ENCODE measurements at places on chromosomes 11 and 22.
A peak's percentile ranks its signal among the peaks of the same experiment; 100 is the strongest.

DNA sequence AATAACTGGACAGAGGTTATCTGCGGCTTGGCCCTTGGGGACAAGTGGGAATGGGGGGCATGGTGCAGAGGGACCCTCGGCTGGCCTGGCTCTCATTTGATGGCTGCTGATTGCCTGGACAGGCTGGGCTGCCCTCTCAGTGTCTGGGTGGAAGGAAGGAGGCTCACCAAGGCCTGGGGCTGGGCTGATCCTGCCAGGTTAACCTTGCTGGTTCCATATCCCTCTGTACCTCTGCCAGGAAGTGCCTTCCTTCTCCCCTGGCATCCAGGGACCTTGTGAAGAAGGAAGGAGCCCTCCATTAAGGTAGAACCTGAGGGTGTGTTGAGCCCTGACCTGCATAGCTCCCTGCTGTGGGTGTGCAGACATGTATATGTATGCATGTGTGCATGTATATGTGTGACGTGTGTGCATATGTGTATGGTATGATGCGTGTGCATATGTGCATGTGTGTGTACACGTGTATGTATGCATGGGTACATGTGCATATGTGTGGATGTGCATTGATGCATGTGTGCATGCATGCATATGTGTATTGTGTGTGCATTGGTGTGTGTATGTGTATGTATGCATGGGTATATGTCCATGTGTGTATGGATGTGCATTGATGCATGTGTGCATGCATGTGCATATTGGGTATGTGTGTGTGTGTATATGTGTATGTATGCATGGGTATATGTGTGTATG, 433.9 kb downstream of the TBC1D22A start:
- no peak for DNase-seq

GRCh38 chr11:67501854-67502253, 3.3 kb downstream of the PITPNM1 start:
- no peak for DNase-seq

DNA sequence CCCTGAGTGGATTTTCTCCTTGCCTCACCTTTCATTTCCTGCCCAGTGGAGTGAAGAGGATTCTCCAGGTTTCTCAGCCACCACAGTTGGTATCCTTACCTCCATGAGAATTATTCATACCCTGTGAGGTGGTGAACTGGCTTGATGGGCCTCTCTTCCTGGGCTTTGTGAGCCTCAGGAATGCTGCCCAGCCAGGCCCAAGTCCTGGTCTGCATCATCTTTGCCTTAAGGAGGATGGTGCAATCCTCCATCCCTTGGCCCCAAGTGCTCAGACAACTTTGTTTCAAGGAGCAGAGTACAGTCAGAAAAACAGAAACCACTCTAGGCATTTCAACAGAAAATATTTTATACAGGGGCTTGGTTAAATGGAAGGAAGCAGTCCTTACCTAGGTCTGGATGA, 114.2 kb upstream of the CADM1 start:
- DNase-seq, result peak; percentile 33

- no peak for DNase-seq
Measured at GRCh38 chr11:58494101-58494500, 13.8 kb downstream of the OR5B21 start.

DNA sequence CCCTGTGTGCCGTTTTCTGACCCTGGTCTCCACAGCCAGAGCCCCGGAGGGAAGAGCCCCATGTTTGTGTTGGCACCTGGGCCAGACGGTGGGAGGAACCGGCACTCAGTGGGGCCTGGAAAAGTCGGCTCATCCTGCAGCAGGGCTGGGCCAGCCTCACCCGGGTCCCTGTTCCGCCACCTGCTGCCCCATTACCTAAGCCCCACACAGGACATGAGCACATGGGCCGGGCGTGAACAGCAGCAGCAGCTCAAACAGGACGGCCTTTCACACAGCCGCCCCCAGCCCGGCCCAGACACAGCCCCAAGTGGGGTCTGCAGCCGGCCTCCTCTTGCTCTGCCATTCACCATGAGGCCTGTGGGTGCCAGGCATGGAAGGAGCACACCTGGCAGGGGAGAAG, 302.4 kb downstream of the MN1 start:
- no peak for DNase-seq

GRCh38 chr11:79352349-79352703, 88.5 kb downstream of the TENM4 start:
- peak; percentile 37 for DNase-seq

GRCh38 chr11:9076046-9076445, 15.4 kb downstream of the SCUBE2 start:
- DNase-seq, result no peak

DNA sequence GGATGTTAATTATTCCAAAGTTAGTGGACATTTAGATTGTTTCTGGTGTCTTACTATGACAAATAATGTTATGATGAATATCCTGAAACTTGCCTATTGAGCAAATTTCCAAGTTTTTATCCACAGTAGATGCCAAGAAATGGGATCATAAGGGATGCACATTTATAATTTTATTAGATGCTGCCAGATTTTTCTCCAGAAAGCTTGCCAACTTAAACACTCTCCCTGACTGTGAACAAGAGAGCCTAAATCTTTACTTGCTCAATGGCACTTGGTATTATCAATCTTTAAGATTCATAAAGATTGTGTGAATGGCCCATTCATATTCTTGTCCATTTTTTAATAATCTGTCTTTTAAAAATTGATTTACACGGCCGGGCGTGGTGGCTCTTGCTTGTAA, 82.4 kb downstream of the SPON1 start:
- no peak for DNase-seq

GRCh38 chr11:114447444-114447843, 8.2 kb downstream of the REXO2 start:
- no peak for DNase-seq

DNA sequence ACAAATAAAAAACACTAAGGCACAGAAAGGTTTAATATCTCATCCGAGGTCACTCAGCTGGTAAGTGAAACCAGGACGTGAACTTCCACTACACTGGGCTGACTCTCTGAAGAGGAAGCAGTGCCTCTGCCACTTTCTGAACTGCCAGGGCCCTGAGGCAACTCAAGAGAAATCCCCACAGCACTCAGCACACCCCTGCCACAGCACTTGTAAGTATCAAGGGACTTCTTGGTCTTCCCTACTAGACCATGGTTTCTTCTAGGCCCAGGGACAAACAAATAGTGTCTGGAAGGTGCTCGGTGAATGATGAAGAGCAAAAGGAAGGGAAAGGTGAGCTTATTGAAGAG, 49.7 kb downstream of the RPL27A start:
- DNase-seq, result no peak

GRCh38 chr22:39207141-39208012, 37.4 kb downstream of the PDGFB start:
- no peak for DNase-seq

DNA sequence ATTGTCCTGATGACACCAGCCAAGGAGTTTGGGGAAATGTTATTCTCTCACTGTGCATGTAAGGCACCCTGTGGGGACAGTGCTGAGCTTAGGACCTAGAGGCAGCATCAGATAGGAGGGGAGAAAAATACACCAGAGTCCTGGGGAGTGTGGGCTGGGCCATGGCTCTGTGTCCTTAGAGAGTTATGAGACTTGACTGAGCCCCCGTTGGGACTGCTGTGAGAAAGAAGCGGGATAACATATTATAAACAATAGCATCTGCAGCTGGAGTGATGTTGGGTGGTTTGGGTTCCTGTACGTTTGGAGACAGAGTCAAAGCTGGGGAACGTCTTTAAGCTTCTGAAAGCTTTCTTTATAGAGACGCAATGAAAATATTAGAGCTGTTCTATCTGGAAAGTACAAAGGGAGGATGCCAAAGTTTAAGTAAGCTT, 90.9 kb upstream of the CRTAM start:
- DNase-seq, result no peak

DNA sequence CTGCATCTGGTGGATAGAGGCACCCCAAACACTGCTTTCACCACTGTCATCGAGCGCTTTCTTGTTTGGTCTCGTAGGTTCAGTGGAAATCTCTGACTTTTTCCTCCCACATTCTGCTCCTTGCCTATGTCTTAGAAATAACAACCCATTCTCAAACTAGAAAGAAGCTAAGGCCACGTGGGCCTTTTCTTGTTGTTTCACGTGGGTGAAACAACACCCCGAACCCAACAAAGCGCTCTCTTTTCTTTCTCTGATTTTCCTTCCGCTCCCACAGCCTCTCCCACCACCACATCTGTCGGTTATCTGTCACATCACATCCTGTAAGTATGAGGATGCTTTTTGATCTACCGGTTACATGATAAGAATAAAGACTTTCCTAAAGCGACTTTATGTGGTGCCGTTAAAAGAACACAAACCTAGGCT, 77.1 kb downstream of the LINC01488 start:
- DNase-seq, result no peak

- DNase-seq, result peak; percentile 51
Measured at GRCh38 chr11:6568191-6568918, 35.1 kb downstream of the RRP8 start.

DNA sequence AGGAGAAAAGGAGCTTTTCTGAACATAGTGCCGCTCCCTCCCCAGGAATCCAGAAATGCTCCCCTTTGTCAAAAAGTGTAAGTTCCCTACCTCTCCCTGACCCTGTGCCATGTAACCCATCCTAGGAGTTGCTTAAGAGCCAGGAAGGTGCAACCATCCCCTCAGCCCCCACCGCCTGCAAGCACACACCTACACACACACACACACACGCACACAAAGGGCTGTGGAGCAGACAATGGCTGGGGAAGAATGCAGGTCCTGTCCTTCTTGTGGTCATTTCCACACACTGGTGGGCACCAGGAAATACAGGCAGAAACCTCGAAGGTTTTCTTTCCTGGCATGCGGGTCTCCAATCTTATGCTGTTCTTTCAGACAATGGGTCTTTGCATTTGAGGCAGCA, 1.2 kb downstream of the P2RX3 start:
- no peak for DNase-seq

DNA sequence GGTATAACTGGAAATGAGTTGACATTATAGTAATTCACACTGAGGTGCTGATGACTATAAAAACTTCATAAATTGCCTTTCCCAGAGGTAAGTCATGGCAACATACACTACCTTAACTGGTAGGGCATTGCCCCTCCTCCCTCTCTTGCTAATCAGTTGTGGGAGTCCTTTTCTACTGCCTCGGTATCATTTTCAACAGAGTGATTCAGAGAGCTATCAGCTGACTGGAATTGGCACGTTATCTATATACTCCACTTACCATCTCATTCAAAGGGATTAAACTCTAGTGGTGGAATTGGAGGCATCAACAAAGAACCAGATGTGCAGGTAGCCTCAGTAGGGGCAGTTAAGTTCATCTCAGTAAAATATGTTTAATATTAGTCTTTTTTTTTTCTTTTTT, 8.0 kb upstream of the NUP160 start:
- no peak for DNase-seq

GRCh38 chr11:44510372-44510771, 55.1 kb upstream of the CD82 start:
- no peak for DNase-seq

GRCh38 chr11:127986073-127986472, 601.3 kb downstream of the ETS1 start:
- DNase-seq, result no peak

- DNase-seq, result no peak
Measured at GRCh38 chr22:47535681-47536080, 773.2 kb downstream of the TBC1D22A start.

- no peak for DNase-seq
Measured at GRCh38 chr11:35218956-35219355, 80.0 kb downstream of the CD44 start.

DNA sequence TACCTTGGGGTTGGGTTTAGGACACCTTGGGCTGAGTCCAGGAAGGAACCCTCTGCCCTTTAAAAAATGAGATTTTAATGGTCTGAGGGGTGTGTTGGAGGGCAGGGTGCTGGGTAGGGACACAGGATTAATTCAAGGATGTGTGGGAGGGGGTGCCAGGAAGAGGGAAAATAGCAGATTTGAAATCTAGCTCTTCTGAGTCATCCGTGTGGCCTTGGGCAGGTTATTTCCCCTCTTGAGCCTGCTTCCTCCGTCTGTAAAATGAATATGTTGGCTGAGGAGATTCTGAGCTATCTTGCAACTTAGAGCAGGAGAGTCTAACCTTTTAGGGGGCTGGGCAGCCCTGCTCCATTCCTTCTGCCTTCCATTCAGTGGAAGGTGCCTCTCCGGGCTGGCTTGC, 3.0 kb downstream of the TSPAN18 start:
- DNase-seq, result no peak

GRCh38 chr11:82229341-82229740, 504.3 kb downstream of the FAM181B start:
- peak; percentile 5 for DNase-seq

DNA sequence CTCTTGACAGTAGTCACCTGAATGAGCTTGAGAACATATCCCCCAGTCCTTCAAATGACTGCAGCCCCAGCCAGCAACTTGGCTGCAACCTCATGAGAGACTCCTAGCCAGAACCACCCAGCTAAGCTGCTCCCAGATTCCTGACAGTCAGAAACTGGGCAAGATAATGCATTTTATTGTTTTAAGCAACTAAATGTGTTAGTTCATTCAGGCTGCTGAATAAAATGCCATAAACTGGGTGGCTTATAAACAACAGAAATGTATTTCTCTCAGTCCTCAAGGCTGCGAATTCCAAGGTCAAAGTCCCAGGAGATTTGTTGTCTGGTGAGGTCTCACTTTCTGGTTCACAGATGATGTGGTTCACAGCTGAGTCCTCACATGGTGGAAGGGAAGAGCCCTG, 5.8 kb upstream of the PAMR1 start:
- no peak for DNase-seq

GRCh38 chr22:50271519-50271970, 1.4 kb upstream of the MAPK11 start:
- no peak for DNase-seq

DNA sequence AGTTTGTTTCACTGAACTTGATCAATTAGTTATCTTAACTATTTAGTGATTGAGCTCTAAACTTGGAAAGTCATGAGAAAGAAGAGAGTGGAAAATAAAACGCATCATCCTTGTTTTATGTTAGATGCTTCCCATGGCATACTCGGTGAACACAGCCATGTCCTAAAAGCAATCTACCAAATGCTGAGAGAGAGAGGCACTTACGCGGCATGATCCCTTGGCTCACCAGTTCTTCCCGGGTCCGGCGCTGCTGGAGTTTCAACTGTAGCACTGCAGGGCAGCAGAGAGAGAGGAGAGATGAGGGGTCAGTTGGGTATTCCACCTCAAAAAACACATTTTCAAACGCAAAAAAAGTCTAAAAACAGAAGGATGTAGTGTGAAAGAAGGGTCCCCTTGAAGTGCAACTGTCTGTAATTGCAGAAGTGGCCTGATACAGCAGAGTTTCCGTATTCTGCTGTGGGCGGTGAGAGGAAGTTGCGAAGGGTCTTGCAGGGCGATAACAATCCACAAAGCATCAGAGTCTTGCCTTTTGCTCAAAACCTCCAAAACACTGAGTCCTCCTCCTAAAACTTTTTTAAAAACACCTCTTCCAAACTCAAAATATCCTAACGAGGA, 92.7 kb downstream of the SGSM3 start:
- DNase-seq, result no peak

Data from RCC 7860 (cell line).